SW480 (cell line): ENCODE measurements at places on chromosomes 13 and 19.

GRCh38 chr19:19554074-19555023 is 16.3 kb downstream of the CILP2 start:
- no peak for DNase-seq

DNA sequence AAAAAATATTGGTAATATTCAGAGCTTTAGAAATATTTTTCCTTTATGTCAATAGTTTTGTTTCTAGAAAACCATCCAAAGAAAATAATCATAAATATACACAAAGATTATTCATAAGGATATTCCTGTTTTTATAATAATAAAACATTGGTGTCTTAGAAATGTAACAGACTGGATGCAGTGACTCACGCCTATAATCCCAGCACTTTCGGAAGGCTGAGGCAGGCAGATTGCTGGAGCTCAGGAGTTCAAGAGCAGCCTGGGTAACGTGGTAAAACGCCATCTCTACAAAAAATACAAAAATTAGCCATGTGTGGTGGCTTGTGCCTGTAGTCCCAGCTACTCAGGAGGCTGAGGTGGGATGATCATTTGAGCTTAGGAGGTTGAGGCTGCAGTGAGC is 106.8 kb downstream of the DHRS12 start:
- DNase-seq, result no peak

DNA sequence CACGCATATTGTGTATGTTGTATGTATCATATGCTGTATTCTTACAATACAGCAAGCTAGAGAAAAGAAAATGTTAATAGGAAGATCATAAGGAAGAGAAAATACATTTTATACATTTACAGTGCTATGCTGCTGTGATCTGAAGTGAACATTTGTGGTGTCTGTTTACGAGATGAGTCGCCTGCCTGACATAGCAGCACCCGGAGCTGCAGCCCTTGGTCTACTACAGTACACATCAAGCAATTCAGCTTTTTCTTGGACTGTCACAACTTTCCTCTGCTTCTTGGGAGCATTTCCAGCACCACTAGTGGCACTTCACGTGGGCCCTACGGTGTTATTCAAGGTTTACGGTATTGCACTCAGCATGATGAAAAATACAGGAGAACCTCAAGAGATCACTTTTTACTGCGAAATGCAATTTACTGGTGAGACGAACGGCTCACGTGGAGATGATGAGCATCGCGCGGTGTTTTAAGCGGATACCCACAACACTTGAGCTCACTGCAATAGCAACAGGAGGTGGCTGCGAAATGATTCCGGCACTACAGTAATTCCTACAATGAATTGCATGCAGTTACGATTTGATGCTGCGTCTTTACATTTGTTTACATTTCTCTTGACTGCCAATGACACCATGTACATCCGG is 308.4 kb downstream of the FGF9 start:
- no peak for DNase-seq

- DNase-seq, result no peak
These were observed 27.4 kb downstream of the SLITRK6 start for GRCh38 chr13:85771856-85772255.

GRCh38 chr19:19471682-19472081 is 43.7 kb downstream of the TSSK6 start:
- DNase-seq, result no peak

GRCh38 chr13:66443926-66444325 is 786.2 kb downstream of the PCDH9 start:
- no peak for DNase-seq

DNA sequence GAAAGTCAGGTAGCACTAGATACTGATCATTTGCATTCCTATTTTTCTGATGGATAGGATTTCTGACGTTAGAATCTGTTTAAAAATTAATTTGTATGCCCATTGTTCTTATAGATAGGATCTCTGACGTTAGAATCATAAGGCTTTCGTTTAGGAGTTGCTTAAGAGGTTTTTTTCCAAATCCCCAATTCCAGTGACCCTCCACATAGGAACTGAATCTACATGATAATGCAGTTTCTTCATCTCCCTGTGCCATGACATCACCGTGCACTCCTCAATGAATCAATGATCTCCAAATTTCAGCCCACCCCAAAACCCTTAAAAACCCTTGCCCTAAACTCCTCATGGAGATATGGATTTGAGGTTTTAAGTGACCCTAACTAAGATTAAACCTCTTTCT is 87.2 kb downstream of the RXFP2 start:
- DNase-seq, result no peak

DNA sequence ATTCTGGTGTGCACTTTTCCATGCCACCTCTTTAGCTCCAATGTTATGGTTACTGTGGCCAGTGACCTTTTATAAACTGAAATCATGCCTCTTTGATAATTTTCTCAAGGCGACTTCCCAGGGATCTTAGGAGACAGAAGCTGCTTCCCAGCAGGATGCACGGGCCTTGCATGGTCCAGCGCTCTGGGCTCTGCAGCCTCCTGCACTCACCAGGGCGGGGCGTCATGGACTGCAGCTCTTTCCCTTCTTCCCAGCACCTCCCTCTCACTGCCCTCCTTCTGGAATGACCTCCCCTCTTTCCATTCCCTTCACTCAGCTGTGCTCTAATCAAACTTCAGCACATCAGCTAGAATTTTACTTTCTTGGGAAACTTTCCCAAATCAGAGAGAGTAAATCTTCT is 318.3 kb downstream of the IRS2 start:
- DNase-seq, result no peak

GRCh38 chr19:16224293-16225045 is 26.8 kb downstream of the AP1M1 start:
- no peak for DNase-seq

- DNase-seq, result no peak
These were observed 3.4 kb downstream of the SPRY2 start for GRCh38 chr13:80337288-80338081.

- DNase-seq, result no peak
These were observed 123.8 kb downstream of the TM9SF2 start for GRCh38 chr13:99624936-99625540.

DNA sequence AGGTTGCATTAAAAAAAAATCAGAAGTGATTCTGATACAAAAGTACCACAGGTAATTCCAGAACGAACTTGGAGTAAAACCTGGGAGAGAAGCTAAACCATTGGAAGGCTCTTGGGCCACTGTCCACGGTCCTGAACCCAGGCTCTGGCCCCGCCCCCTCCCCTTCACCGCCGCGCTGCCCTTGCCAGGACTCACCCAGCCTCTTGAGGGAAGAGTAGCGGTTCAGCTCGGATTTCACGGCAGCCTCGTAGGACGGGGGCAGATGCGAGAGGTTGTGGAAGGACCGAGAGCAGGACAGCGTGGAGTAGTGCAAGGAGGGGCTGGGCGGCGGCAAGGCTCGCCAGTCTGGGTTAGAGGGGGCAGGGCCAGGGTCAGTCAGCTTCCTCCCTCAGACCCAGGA is 5.7 kb downstream of the SHISA7 start:
- peak; percentile 82 for DNase-seq

- DNase-seq, result no peak
These were observed 8.6 kb downstream of the FPR3 start for GRCh38 chr19:51803519-51803918.

- DNase-seq, result no peak
These were observed 22.4 kb downstream of the POU2F2 start for GRCh38 chr19:42109896-42110295.

GRCh38 chr13:43676320-43676719 is 110.5 kb downstream of the ENOX1 start:
- DNase-seq, result no peak

DNA sequence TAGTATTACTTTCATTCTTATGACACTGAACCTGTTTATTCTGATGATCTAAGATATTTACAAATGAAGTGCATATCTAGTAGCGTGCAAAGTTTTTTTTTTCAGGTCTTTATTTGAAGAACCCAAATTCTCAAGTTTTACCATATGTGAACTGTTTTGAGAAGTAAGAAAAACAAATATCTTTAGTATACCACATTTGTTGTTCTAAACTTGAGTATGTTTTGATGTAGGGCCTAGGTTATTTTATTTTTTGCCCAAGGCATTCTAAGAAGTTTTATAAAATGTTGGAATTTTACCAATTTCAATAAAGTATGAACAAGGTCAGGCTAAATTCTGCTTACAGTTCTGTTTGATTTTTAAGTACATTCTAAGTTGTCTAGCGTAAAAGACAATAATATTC is 213.5 kb downstream of the PCCA start:
- DNase-seq, result no peak

DNA sequence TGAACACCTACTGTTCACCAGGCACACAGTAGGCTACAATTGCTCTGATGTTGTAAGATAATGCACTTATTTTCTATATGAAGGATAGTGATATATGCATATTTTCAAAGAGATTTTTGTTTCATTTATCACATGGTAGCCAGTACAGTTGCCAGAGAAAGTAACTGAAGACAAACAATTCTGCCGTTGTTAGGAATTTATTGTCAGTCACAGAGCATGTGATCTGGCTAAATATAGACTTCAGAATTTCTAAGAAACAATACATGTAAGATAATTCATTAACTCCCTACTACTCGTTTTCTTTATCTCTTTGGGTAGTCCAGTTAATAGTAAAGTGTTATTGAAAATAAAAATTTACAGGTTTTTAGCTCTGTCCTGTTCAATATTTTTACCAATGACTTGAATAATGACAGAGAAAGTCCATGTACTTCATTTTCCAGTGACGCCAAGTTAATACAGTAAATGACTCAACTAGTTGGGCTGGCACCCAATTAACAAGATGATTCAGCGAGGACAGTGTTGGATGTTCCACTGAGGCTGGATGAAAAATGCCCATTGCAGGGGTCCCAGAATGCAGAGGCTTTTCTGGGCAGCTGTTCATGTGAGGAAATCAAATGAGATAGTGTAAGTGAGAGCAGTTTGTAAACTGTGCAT is 35.6 kb downstream of the GJA3 start:
- DNase-seq, result no peak

DNA sequence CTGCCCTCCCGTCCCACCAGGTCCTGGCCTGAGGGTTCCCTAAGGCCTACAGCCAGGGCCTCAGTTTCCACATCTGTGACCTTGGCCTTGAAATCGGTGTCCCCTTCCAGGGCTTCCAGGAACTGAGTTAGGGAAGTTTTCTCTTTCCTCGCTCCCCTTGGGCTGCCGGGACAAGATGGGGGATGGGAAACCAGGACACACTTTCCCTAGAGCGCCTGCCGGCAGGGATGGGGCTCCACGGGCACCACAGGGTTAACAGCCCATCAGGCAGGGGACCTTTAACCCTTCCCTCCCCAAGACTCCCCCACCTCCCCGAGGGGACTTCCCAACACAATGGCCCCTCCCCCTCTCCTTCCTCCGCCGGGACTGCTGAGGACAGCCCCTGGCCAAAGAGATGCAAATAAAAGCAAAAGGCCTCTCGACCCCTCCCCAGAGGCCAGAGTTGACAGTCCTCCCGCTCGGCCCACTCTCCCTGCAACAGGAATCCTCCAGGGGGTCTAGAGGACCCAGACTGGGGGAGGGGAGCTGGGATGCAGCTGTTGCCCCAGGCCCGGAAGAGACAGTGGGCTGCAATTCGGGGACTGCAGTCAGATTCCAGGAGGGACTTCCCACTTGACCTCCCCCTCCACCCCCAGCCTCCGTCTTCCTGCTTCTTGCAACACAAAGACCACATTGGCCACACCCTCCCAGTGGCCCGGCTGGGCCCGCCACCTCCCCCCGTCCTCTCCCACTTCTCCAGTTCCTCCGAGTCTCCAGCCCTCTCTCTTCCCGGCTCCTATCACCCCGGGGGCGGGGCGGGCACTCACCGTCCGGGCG is 3.4 kb downstream of the BBC3 start:
- peak; percentile 95 for DNase-seq
